ENCODE measurements at places on chromosomes 5 and 9.

- no peak for DNase-seq
Measured at GRCh38 chr5:110590187-110590586, 136.3 kb downstream of the TMEM232 start.

GRCh38 chr9:73138516-73138915 is 13.1 kb upstream of the ANXA1 start:
- no peak for DNase-seq

GRCh38 chr9:122263699-122264349 is 816 bp downstream of the RBM18 start:
- no peak for DNase-seq

GRCh38 chr5:28408186-28408585 is 1369.8 kb upstream of the CDH9 start:
- no peak for DNase-seq
